ENCODE measurements at places on chromosomes 3 and 15. TPM values are rescaled to one million over a fixed set of nuclear protein-coding genes. Genes with fewer than 3 reads are reported as not detected.

The CRABP1 gene
- not detected for total RNA-seq

The TGM4 gene
- total RNA-seq: not detected

The SEMA5B gene
- total RNA-seq: 9.6 TPM

The PPARG gene
- 29.1 TPM for total RNA-seq

The MESP2 gene
- not detected for total RNA-seq

The ZNF385D gene
- total RNA-seq: 2.7 TPM

- H3K4me1 ChIP-seq: peaks cover 35% of the 10 kb centered on the region
- no peaks in the 10 kb centered on the region for H3K27me3 ChIP-seq
- H3K36me3 ChIP-seq: peaks cover 5% of the 10 kb centered on the region
- no peak for DNase-seq
- no peak overlapping the region for H3K27ac ChIP-seq
Observed at GRCh38 chr3:15265655-15266509, 59.8 kb downstream of the CAPN7 start.

DNA sequence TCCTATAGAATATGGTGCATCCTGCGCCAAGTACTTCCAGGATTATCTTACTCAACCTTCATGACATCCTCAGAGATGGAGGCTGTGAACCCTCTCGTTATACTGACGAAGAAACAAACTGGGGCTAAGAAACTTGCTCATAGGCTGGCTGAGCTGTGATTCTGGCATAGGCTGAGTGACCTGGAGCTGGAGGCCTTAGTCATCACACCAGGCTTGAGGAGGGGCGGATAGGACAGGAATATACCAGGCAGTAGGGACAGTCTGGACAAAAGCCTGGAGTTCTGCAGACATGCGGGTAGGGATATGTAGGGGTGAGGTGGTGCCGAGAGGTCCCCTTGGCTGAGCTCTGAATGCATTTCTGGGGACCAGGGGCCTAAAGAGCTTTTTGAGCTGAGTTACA lies 18.1 kb downstream of the HEMK1 start:
- H3K4me3 ChIP-seq: no peak overlapping the region
- peaks cover 24% of the 10 kb centered on the region for H3K4me1 ChIP-seq

GRCh38 chr3:30002797-30003196 lies 603.6 kb upstream of the TGFBR2 start:
- no peaks in the 10 kb centered on the region for H3K27me3 ChIP-seq
- no peak overlapping the region for H3K27ac ChIP-seq
- H3K4me1 ChIP-seq: no peaks in the 10 kb centered on the region
- no peak for DNase-seq
- no peak overlapping the region for H3K4me3 ChIP-seq

DNA sequence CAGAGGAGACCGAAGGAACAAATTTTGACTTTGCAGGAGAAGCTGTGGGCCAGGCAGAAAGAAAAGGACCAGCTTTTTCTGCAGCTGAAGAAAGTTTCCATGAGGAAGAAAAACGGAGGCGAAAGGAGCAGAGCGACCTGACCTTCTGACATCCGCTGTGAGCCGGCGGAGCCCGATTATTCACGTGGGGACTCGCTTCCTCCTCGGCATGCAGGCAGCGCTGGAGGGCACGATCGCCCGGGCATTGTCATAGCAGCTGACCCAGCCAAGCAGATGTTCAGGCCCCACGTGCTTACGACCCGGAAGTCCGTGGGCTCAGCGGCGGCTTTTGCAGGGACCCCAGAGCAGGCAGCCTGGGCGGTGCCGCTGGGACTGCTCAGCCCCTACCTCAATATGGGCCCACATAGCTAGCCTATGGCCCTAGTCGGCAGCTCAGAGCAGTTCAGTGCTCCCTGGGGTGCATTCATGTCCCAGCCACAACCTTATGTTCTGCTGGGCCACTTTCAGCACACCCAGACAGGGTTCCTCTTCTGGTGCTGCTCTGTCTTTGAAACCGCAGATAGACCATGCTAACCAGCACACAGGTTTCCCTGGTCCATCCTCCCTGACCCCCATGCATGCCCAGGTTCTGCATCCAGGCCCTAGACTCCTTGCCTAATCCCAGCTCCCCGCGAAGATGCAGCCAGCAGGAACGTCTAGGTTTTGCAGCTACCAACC lies 10.5 kb upstream of the EIF4A2 start:
- H3K4me3 ChIP-seq: peak overlapping the region; percentile 28
- no peaks in the 10 kb centered on the region for H3K27me3 ChIP-seq
- H3K4me1 ChIP-seq: peaks cover 5% of the 10 kb centered on the region
- no peaks in the 10 kb centered on the region for H3K36me3 ChIP-seq
- no peak overlapping the region for H3K27ac ChIP-seq

DNA sequence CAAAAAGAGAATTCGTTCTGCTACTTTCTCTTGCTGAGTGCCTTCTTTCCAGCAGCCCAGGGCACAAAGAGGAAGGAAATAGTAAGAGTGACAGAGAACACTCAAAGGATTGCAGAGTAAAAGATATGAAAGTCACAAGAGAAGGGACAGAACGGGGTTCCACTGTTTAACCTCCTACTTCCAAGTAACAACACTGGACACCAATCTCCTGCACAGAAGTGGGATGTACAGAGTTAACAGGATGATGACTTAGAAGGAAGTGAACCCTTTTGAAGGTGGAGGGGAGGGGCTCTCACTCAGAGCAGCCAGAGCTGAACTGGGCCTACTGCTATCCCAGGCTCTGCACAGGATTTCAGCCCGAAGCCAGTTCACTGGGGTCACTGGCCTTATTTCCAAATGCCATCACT lies 130.1 kb upstream of the PRICKLE2 start:
- H3K27me3 ChIP-seq: no peaks in the 10 kb centered on the region
- peak overlapping the region; percentile 1 for H3K27ac ChIP-seq
- no peaks in the 10 kb centered on the region for H3K36me3 ChIP-seq
- no peak overlapping the region for H3K4me3 ChIP-seq
- no peaks in the 10 kb centered on the region for H3K4me1 ChIP-seq

DNA sequence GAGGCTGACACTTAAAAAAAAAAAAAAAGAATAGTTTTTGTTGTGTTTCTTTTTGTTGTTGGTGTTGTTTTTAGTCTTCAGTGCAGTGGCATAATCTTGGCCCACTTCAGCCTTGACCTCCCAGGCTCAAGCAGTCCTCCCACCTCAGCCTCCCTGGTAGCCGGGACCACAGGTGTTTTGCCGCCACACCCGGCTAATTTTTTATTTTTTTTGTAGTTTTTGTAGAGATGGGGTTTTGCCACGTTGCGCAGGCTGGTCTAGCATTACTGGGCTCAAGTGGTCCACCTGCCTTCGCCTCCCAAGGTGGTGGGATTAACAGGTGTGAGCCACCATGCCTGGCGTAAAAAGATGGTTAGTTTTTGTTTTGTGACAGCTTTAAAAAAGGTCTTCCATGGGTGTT lies 30.1 kb downstream of the IGF1R start:
- no peak overlapping the region for H3K27ac ChIP-seq
- no peak for DNase-seq
- no peaks in the 10 kb centered on the region for H3K27me3 ChIP-seq

GRCh38 chr3:161475905-161476304 lies 20.7 kb upstream of the OTOL1 start:
- H3K27me3 ChIP-seq: no peaks in the 10 kb centered on the region
- H3K36me3 ChIP-seq: no peaks in the 10 kb centered on the region
- H3K4me3 ChIP-seq: no peak overlapping the region
- DNase-seq: peak; percentile 9

DNA sequence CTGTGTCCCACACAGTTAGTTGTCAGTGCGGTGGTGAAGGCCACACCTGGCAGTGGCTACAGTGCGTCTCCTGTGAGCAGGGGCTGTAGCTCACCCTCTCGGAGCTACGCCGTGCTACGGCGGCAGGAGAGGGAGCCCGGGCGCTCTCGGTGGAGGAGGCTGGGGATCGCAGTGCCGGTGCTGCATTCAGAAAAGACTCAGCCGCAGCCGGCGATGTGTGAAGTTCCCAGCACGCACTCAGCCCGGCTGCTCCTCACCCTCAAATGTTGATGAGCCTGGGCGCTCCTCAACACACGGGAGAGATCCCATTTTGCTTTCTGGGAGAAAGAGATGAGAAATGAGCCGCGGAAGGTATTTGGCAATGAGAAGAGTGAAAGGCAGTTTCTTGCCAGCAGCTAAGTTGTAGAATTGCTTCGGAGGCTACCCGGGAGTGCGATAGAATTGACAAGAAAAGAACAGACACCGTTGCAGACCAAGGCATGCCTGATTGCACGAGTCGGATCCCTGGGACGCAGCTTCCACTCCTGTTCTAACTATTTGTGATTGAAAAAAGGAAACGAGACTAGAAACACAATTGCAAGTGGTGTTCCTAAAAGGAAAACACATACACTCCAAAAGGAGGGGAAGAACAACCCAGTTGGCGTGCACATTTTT lies at the start of gene UNC13C:
UNC13C (plus strand) TSS at position 189 of the 654 bp plus-strand sequence. CDS start 34,463 bp downstream, outside the sequence.
- no peak for DNase-seq
- H3K4me3 ChIP-seq: peak within 1 kb of the TSS; percentile 40
- H3K4me1 ChIP-seq: peaks cover 11% of the 10 kb centered on the region
- no peak within 1 kb of the TSS for H3K27ac ChIP-seq
- no peaks in the 10 kb centered on the region for H3K27me3 ChIP-seq
- no peaks in the 10 kb centered on the region for H3K36me3 ChIP-seq

GRCh38 chr3:175605851-175606250 lies 746.7 kb downstream of the NAALADL2 start:
- no peaks in the 10 kb centered on the region for H3K36me3 ChIP-seq
- no peak overlapping the region for H3K4me3 ChIP-seq
- no peaks in the 10 kb centered on the region for H3K4me1 ChIP-seq
- DNase-seq: no peak

GRCh38 chr3:48561045-48561736 lies 2.4 kb downstream of the UCN2 start:
- DNase-seq: no peak
- H3K27ac ChIP-seq: peak overlapping the region; percentile 92
- no peaks in the 10 kb centered on the region for H3K27me3 ChIP-seq
- H3K36me3 ChIP-seq: no peaks in the 10 kb centered on the region

DNA sequence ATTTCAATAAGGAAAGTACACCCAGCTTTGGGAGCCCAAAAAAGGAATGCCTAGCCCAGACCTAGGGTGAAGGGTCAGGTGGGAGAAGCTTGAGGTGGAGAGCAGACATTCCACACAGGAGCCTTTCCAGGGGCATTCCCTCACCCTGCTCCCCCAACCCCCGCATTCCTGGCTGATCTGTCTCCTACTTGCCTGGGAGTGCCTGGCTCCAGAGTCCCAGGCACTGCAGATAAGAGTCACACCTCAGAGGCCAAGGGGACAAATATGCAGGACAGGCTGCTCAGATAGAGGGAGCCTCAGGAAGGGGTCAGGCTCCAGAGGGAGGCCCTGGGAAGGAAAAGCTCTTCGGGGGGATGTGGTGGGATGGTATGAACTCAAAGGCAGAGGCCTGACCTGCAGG lies 20.8 kb upstream of the HCN4 start:
- no peaks in the 10 kb centered on the region for H3K36me3 ChIP-seq
- H3K27ac ChIP-seq: no peak overlapping the region
- H3K4me3 ChIP-seq: no peak overlapping the region

- H3K4me3 ChIP-seq: no peak overlapping the region
- no peaks in the 10 kb centered on the region for H3K27me3 ChIP-seq
- no peaks in the 10 kb centered on the region for H3K4me1 ChIP-seq
- H3K27ac ChIP-seq: no peak overlapping the region
- H3K36me3 ChIP-seq: no peaks in the 10 kb centered on the region
Observed at GRCh38 chr3:40018369-40018768, 209.0 kb downstream of the MYRIP start.

DNA sequence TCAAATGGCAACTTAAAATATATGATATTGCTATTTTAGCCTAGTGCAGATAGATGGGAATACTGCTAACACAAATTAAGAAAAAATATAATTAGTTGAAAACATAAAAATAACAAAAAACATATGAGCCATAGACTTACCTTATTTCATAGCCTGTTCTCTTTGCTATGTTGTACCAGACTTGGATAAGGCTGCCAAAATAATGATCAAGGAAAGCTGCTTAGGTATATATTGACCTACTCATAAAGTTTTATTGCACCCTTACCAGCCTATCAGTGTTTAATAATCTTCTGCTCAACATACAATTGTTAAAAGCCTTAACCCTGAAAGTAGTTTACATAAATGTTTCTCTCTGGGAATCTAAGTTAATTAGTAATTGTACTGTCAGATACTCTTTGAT lies at the start of gene SI:
SI (minus strand) TSS at position 204 of the 400 bp plus-strand sequence. CDS start 2,484 bp downstream, outside the sequence.
- H3K27me3 ChIP-seq: no peaks in the 10 kb centered on the region
- no peaks in the 10 kb centered on the region for H3K36me3 ChIP-seq
- no peak for DNase-seq
- no peak within 1 kb of the TSS for H3K4me3 ChIP-seq
- H3K27ac ChIP-seq: no peak within 1 kb of the TSS

GRCh38 chr15:97316362-97316761 lies 644.1 kb upstream of the ARRDC4 start:
- no peaks in the 10 kb centered on the region for H3K36me3 ChIP-seq
- no peak for DNase-seq
- no peaks in the 10 kb centered on the region for H3K27me3 ChIP-seq
- no peaks in the 10 kb centered on the region for H3K4me1 ChIP-seq
- H3K4me3 ChIP-seq: no peak overlapping the region
- no peak overlapping the region for H3K27ac ChIP-seq

DNA sequence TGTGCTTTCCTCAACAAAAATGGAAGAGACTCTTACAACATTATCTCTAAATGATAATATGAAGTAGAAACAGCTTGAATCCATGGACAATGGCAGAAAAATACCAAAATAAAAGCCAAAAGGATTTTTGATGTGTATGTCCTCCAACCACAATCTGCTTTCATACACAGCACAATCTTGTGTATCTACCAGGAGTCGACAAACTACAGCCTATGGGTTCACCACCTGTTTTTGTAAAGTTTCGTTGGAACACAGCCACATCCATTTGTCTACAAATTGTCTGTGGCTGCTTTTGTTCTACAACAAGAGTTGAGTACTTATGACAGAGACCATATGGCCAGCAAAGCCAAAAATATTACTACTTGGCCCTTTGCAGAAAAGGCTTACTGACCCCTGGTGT lies 88.7 kb upstream of the UBE2E2 start:
- no peak for DNase-seq
- H3K36me3 ChIP-seq: no peaks in the 10 kb centered on the region
- no peak overlapping the region for H3K27ac ChIP-seq
- H3K27me3 ChIP-seq: no peaks in the 10 kb centered on the region

- no peak for DNase-seq
- no peaks in the 10 kb centered on the region for H3K4me1 ChIP-seq
- H3K36me3 ChIP-seq: no peaks in the 10 kb centered on the region
- H3K27me3 ChIP-seq: no peaks in the 10 kb centered on the region
- no peak overlapping the region for H3K4me3 ChIP-seq
Observed at GRCh38 chr3:10926811-10927521, 65.6 kb upstream of the SLC6A1 start.

DNA sequence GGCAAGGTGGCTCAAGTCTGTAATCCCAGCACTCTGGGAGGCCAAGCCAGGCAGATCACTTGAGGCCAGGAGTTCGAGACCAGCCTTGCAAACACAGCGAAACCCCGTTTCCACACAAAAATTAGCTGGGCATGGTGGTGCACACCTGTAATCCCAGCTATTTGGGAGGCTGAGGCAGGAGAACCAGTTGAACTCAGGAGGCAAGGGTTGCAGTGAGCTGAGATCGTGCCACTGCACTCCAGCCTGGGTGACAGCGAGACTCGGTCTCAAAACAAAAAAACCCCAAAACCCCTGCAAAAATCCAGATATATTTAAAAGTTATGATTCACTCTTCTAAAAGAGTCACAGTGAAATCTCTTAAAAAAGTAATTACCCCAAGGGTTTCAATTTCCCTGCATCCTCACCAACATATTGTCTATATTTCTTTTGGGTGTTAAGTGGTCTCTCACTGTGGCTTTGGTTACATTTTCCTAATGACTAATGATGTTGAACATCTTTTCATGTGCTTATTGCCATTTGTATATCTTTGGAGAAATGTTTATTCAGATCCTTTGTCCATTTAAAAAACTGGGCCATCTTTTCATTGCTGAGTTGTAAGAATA lies 73.2 kb upstream of the UBP1 start:
- no peaks in the 10 kb centered on the region for H3K27me3 ChIP-seq
- no peaks in the 10 kb centered on the region for H3K4me1 ChIP-seq
- no peak for DNase-seq
- peaks cover 16% of the 10 kb centered on the region for H3K36me3 ChIP-seq
